KG1 (cell line): ENCODE measurements at places on chromosomes 3 and 15.

DNA sequence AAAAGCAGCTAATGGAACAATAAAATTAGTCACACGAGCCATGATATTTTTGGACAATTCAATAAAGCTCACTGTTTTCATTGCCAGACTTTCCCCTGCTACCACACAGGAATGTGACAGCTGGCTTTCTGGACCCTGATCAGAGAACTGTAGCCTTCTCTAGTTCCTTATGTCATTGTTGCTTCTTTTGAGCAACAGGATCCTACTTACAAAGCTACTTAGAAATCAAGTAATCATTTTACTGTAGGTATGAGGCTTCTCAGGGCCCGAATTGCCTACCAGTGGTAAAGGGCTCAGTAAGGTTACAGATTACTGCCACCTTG lies 94.3 kb upstream of the AADACL2 start:
- DNase-seq = no peak

GRCh38 chr3:128278761-128279600 lies 125.7 kb downstream of the EEFSEC start:
- no peak for DNase-seq

DNA sequence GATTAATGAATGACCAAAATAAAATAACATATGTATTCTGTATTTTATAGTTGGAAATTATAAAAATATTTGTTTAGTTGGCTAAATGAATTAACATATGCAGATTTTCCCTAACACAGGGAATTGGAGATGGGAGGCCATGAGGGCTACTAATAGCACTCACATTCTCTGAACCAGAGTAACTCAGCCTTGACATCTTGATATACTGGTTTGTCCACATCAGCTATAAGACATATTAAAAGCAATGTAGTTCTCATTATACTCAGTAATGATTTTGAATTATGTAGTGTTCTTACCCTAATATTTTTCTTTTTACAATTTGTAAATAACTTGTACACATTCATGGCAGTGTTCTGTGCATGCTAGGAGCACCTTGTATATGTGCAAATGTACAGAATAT lies 255.9 kb downstream of the EPHA6 start:
- no peak for DNase-seq

GRCh38 chr15:91925794-91926193 lies 72.3 kb downstream of the SLCO3A1 start:
- no peak for DNase-seq

GRCh38 chr3:177776661-177777101 lies 579.4 kb upstream of the TBL1XR1 start:
- DNase-seq = no peak

DNA sequence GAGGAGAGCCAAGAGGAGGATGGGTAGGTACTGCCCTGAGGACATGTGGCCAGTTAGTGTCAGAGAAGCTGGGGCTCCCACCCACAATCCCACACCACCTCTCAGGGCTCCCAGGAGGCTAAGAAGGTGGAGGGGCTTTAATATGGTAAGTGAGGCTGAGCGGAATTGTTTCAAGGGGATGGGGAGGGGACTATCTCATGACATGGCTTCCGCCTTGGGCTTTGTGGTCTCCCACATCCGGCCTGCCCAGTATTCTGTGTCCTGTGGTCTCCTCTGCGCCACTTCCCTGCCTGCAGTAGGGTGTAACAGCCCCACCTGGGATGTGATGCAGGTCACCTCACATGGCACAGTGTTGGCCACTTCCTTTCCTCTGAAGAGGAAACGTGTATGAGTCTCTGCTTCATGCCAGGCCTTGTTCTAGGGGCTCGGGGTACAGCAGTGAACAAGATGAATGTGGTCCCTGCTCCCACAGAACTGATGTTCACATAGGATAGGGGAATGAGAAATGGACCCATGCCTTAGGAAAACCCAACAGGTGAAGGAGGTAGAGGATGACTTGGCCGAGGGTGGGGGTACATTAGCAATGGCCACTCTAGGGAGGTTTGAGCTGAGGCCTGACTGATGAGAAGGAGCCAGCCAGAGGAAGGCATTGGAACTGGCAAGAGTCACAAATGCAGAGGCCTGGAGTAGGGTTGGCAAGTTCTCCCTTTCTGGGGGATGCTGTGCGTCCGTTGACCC lies 3.2 kb downstream of the NEIL1 start:
- DNase-seq = peak; percentile 64

DNA sequence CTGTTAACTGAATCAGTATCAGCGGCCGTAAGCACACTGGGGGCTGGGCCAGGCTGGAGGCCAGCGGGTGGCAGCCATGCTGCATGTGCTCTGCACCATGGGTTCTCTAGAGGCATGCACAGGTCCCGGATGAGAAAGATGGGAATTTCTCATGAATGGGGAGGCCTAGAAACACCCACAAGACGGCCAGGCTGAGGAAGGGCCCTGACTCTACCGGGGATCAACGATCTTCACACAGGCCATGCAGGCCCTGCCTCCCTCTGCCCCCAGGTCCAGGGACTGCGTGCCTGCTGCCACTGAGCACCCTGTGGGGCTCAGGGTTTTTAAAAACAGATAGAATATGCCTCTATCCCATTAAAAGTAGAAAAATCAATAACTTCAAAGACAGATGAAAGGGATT lies 32.7 kb downstream of the SLC41A3 start:
- DNase-seq = no peak

GRCh38 chr15:94747510-94747909 lies 516.1 kb downstream of the MCTP2 start:
- DNase-seq = no peak

- DNase-seq = no peak
These were observed 200.6 kb upstream of the ROBO1 start for GRCh38 chr3:79968418-79968817.

GRCh38 chr15:81536356-81536755 lies 162.3 kb upstream of the TMC3 start:
- DNase-seq = no peak

DNA sequence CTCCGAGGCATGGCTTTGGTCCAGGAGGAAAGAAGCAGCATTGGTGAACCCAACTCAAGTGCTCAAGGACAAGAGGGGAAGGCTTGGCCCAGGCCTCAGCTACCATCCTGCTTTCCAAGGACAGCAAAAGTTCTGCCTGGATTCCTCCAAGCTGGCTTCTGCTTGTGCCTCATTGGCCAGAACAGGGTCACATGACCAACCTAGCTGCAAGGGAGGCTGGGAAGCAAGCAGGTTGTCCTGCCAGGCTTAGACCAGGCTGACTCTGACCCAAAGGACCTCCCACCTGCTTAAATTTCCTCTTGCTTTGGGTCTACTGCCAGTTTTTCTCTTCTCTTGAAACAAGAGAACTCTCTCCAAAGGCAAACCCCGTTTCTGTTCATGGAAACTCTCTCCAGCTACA lies 70.7 kb downstream of the RPN1 start:
- no peak for DNase-seq

- DNase-seq = no peak
These were observed 90.0 kb downstream of the LRRK1 start for GRCh38 chr15:101009176-101009575.

DNA sequence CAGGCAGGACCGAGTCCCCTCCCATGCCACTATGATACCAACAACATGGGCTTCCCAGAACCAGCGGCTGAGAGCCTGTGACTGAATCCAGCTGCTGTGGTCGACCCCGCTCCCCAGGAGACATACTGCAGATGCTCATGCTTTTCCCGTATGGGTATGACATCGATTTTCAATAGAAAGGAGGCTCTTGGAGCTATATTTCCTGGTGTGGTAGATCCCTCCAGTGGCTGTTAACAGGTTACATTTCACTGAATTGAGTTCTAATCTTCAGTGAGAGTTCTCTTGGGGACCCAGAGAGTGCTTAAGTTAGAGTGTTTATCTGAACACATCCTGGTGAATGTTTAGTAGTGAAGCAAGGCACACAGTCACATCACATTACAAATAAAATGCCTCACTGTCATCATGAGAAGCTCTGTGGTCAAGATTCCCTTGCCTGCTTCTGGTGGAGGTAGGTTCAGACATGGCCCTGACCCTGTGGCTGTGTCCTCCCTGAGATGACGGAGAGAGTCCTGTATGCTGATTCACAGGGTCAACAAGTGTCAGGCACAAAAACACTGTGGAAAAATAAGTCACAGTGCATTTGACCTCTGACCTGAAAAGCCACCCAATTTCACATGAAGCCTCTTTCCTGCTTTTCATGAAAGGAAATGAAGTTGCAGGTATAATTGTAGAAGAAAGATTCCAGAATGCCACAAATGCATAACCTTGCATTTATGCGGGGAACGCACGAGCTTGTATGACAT lies 110.9 kb downstream of the GABRG3 start:
- DNase-seq = no peak
